Naive thymus-derived CD4-positive, alpha-beta T cell (primary cell): ENCODE measurements at places on chromosomes 2 and 18.

DNA sequence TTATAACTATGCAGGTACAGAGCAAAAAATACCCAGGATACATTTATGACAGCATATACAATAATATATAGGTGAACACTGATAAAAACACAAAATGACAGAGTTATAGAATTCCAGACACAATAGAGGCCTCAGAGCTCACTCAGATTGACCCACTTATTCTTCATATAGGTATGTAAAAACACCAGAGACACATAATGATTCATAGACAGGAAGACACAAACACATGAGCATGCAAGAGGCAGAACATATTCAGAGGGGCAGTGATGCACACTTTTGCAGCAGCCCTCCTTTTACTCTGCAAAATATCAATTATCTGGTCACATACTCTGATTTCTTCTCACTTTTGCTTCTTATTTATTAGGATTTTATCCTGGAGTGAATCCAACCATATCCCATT lies 633.3 kb upstream of the ACVR2A start:
- DNase-seq = no peak

DNA sequence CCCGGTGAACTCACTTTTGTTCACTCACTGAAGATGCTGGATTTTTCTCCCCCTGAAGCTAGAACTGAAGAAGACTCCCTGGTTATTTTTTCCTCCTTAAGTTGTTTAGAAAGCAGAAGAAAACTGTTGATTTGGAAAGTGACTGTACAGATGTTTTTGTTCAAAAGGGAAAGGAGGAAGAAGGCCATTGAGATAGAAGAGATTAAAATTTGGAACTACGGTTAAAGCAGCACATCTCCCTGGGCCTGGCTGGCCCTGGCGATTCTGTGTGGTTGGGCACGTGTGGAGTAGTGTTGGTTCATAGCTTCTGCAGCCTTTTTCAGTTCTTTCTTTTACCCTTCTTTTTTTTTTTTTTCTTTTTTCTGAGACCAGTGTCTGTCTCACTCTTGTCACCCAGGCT lies 109.2 kb downstream of the MAP4K4 start:
- DNase-seq = no peak

GRCh38 chr2:75174519-75174918 lies 24.8 kb downstream of the TACR1 start:
- no peak for DNase-seq

- DNase-seq = no peak
These were observed 143.3 kb upstream of the ZEB2 start for GRCh38 chr2:144663207-144663606.

- no peak for DNase-seq
These were observed 40.2 kb upstream of the GMCL1 start for GRCh38 chr2:69789175-69789721.

DNA sequence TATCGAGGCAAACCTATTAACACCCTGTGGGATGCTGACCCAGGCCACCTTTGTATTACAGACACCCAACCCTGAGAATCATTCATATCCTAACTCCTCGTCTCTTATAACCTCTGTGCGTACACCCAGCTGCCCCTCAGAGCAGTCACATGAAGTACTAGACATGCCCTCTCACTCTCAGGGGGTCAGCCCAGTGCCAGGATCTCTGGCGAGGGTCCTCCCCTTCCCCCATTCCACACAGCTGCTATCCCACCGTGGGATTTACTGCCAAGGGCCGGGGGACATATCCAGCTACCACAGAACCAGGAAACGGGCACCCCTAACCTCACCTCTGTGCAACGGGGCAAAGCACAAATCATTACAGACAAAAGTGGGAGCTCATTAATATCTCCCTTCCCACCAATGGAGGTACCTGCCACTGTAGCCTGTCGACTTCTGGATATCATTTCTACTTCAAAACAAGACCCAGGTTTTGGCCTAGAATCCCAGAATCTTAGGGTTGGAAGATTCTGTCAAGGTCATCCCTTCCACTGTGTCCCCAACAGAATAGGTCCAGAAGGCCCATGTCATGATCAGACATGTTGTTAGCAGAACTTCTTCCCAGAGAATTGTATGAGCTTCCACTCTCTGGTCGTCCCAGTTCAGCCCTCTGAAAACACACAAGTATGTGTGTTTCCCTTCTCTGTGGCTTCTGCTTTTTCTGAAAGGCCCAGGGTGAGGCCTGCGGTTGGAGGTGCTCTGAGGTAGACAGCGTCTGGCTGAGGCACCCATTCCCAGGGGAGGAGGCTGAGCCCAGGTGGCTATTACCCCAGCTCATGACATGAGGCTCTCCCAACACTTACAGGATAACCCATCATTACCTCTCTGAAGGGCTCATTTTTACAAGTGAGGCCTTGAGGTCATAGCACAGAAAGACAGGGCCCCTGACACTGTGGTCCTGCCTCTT lies 1.7 kb downstream of the TMBIM1 start:
- no peak for DNase-seq

- DNase-seq = no peak
These were observed 510.5 kb upstream of the TNP1 start for GRCh38 chr2:217370391-217370790.

GRCh38 chr2:173858291-173858731 lies 106.9 kb downstream of the SP3 start:
- DNase-seq = no peak

DNA sequence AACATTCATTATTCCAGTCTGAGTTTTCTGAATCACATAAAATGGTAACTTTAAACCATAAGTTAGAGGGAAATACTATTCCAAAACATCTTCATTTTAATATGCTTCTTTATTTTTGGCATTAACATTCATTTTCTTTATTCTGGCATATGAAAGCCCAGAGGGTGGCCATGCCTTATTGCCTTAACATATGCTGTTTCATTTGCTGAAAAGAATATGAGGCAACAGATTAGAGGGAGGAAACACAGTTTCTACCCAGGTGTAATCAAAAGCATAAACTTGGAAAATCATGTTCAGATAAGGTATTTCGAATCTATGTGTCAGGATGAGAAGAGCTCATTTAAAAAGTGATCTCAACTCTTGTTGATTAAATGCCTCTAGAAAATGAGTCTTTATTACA lies 379.9 kb upstream of the DSEL start:
- DNase-seq = no peak

DNA sequence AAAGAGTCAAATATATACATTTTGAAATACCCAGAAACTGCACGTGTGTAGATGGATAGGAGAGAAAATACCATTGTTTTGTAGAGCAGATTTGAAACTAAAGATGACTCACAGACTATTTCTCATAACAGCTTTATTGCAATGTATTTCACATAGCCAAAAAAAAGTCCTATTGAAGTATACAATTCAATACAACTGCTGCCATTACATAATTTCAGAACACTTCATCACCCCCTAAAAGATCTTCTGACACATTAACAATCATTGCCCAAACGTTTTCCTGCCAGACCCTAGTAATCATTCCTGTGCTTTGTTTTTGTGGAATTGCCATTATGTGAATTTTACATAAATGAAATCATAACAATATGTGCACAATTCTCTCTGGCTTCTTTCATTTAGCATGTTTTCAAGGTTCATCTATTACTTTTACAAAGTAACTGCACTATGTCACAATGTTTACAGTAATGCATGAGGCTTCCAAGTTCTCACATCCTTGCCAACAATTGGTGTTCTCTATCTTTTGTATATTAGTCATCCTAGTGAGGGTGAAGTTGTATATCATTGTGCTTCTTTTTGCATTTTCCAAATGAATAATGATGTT lies 378.6 kb upstream of the CWC22 start:
- no peak for DNase-seq

GRCh38 chr18:36392164-36392978 lies 94.9 kb downstream of the FHOD3 start:
- no peak for DNase-seq

- no peak for DNase-seq
These were observed 95.2 kb upstream of the SCG2 start for GRCh38 chr2:223697316-223697891.

GRCh38 chr2:47536696-47537095 lies 133.7 kb downstream of the MSH2 start:
- no peak for DNase-seq

- no peak for DNase-seq
These were observed 178.6 kb downstream of the ZBTB7C start for GRCh38 chr18:48230467-48231113.

- no peak for DNase-seq
These were observed 362.7 kb downstream of the CPS1 start for GRCh38 chr2:210919128-210919527.
